Hair follicle dermal papilla cell (primary cell): ENCODE measurements at places on chromosomes 5 and 9. TPM values are rescaled to one million over a fixed set of nuclear protein-coding genes. Genes with fewer than 3 reads are reported as not detected.

Gene CMYA5
- 2.4 and 2.8 TPM in 2 replicates for total RNA-seq

Gene ASTN2
- total RNA-seq = 5.2 and 6.3 TPM in 2 replicates

Gene UBE2R2
- 20.4 and 21.6 TPM in 2 replicates for total RNA-seq

Gene ZNF483
- total RNA-seq = 3.1 and 4.4 TPM in 2 replicates

Gene PCDHGB4
- 18.0 and 23.0 TPM in 2 replicates for total RNA-seq

Gene SHOC1
- under 0.01 TPM in 1 of 2 replicates, not detected in the other for total RNA-seq
